Aorta (tissue), 5 donors: ENCODE measurements at places on chromosomes 3 and 15. TPM values are rescaled to one million over a fixed set of nuclear protein-coding genes. Genes with fewer than 3 reads are reported as not detected.

DNA sequence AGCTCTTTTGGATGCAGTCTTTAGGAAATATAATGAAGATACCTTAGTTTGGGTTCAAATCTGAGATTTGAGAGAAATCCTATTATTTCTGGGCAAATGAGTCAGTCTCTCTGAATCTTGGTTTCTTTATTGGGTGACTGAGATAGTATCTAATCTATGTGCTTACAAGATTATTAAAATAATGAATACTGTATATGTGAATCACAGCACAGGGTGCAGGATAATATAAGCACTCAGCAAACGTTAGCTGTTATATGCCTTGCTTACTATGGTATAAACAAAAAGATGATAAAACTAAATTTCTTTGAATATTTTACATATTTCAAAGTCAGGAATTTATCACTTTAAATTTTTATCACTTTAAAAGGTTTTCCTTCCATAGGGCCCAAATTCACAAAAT, 29.6 kb downstream of the FGF7 start:
- no peak for DNase-seq

GRCh38 chr3:119469418-119470189, 841 bp downstream of the POGLUT1 start:
- no peak for DNase-seq

- DNase-seq: no peak
Observed at GRCh38 chr3:49727924-49728361, 4.2 kb upstream of the GMPPB start.

GRCh38 chr3:125428216-125428830, 53.2 kb upstream of the ZNF148 start:
- no peak for DNase-seq

GRCh38 chr3:17749281-17749680, 6.8 kb upstream of the TBC1D5 start:
- no peak for DNase-seq

- no peak for DNase-seq
Observed at GRCh38 chr3:13538520-13539291, 10.2 kb upstream of the FBLN2 start.

DNA sequence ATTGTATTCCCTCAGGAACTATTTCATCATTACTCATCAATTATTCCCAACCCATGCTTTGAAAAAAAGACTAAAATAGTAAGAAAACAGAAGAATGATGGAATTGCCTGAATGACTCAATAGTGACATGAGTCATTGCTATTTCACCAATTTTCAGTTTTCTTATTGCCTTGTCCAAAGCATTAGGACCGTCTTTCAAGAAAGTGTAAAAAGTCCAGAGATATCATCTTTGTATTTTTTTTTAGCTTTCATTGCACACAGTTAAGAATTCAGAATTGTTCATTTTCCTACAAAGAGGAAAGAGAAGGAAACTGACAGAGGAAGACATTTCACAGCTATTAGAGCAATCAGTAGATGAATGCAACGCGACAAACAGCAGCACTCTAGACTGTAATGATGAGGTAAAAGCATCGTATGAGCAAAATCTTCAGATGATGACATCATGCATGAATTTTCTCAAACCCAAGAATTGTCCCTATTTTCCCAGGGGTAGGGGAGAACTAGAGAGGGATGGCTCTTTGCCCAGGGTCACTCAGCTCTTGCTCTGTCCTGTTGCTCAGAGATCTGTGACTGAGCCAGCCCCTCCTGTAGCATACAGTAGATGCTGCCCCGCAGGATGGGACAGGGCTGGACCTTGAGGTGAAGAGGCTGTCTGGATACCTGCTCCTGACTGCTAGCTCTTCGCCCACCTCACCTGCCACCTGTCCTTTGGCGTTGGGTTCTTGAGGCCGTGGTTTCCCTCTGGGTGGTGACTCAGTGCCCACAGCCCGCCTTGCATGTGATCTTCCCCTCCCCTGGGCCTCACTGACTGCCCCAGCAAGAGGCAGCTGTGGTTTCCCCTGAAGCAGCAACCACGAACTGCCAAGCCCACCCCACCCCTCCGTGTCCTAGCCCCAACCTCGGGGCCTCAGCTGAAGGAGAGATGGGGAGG, 84.8 kb downstream of the PPCDC start:
- no peak for DNase-seq

- peak; percentile 47 for DNase-seq
Observed at GRCh38 chr3:123388811-123389627, 59.9 kb downstream of the ADCY5 start.

DNA sequence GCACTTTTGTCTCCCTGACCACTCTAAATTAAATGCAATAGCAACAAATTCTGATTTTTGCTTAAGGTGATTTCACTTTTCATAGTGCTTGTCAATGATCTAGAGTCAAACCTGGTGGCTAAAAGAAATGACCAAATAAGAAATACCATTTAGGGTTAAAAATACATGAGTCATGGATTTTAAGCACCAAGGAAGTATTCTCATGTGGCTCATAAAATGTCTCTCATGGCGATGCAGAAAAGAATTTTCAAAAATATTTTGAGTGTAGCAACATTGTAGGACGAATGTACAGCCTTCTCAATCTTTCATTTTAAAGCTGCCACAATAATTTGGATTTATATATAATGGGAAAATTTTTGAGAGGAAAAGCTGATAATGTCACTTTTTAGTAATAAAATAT, 193.6 kb downstream of the EPHA3 start:
- DNase-seq: no peak

GRCh38 chr15:80999623-81000036, 1.1 kb upstream of the TLNRD1 start:
- no peak for DNase-seq

Gene CLDN16
- total RNA-seq: not detected

- peak; percentile 2 for DNase-seq
Observed at GRCh38 chr3:126518779-126519177, 1.2 kb upstream of the UROC1 start.

GRCh38 chr3:167864552-167864874, 129.0 kb downstream of the SERPINI1 start:
- DNase-seq: peak; percentile 27

- no peak for DNase-seq
Observed at GRCh38 chr3:177013681-177014280, 183.5 kb downstream of the TBL1XR1 start.

DNA sequence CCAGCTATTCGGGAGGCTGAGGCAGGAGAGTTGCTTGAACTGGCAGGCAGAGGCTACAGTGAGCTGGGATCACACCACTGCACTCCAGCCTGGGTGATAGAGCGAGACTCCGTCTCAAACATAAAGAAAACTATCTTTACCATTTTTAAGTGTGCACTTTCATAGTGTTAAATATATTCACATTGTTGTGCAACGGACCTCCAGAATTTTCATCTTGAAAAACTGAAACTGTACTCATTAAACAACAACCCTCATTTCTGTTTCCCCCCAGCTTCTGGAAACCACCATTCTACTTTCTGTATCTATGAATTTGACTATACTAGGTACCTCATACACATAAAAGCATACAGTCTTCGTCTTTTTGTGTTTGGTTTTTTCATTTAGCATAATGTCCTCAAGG, 375.1 kb downstream of the SHQ1 start:
- DNase-seq: no peak

DNA sequence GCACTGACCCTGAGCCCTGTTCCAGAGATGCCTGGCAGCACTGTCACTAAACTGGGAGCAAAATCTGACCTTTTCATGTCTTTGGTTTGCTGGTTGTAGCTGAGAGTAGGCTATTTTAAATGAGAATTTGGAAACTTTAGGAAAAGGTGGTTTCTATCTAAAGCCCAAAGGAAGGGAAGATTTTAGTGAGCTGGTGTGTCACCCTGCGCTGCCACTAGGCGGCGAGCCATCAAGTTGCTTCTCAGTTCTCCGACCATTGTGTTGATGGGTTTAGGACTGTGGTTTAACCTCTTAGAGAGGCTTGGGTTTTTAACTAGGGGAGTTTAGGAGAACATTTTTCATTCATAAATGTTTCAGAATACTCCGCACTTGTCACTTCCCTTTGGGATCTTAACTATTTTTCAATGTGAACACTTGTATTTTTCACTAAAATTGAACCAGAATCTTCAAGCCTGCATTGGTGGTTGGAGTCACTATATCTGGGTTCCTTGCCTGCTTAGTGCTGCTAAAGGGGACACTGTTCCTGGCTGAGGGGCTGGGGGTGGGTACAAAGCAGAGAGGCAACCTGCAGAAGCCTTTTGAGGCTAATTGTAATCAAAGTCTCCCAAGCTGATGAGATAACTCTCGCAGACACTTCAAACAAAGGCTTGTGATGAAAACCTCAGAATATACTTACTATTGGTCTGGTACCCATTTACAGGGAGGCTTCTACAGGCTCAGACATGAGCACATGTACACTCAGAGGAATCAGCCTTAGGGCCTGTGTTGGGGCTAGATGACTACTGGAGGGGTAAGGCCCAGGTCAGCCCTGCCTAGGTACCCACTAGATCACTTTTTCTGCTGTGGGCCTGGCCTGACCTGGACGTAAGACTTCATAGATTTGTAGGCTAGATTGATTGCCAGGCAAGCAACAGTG, 16.8 kb downstream of the EXOSC7 start:
- no peak for DNase-seq

Gene AGTR1
- 8.5 TPM for total RNA-seq

Gene ADIPOQ
- total RNA-seq: 2.9 TPM

Gene MYRIP
- total RNA-seq: 11.0 TPM

Gene SMCO1
- total RNA-seq: not detected

Gene GLDN
- 23.0 TPM for total RNA-seq

- DNase-seq: peak; percentile 50
Observed at GRCh38 chr3:13150624-13151023, 77.4 kb upstream of the IQSEC1 start.

DNA sequence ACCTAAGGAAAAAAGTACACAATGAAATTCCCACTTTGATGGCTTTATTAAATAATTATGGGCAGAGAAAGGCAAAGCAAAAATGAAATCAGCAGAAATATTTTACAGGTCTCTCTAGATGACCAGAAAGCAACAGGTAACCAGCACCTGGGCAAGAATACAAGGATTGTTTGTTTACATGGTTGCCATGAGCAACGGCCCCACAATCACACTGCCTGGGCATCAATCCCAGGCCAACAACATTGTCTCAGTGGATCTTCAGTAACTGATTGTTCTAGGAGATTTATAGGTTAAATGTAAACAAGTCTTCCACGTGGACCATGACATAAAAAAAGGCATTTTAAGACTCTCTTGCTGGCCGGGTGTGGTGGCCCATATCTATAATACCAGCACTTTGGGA, 82.6 kb downstream of the PDZRN3 start:
- no peak for DNase-seq

DNA sequence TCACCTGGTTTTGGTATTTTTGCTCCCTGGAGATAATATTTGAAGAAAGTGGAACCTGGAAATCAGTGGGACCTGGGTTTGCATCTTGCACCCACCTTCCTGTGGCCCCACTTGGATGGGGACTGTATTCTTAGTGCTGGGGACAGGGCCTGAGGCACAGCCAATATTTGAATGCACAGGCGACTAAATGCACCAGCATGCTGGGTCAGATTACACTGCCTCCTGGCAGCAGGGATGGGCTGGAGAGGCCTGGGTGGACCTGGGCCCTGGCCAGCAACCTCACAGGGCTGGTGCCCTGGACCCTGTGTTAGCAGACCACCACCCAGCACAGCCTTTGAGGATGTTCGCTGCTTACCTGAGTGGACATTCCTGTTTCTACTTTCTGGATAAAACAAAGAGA, 10.5 kb downstream of the ITIH4 start:
- DNase-seq: no peak

Gene TMEM108
- 1.3 TPM for total RNA-seq

DNA sequence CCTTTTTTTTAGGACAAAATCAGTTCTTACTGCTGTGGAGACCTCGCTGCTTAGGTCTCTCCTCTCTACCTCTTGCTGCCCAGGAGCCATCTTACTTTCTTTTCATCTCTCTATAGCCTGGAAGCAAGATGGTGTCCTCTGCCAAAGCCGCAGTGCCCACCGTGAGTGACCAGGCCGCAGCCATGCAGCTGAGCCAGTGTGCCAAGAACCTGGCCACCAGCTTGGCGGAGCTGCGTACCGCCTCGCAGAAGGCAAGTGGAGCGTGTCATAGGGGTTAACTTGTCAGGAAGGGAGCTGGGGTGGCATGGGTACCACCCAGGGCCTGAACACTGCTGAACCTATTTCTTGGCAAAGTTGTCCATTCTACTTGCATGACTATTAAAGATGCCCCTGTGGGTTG, 320.3 kb upstream of the TPM1 start:
- DNase-seq: no peak

Gene PXYLP1
- total RNA-seq: 19.2 TPM

Gene FAM43A
- 8.4 TPM for total RNA-seq

DNA sequence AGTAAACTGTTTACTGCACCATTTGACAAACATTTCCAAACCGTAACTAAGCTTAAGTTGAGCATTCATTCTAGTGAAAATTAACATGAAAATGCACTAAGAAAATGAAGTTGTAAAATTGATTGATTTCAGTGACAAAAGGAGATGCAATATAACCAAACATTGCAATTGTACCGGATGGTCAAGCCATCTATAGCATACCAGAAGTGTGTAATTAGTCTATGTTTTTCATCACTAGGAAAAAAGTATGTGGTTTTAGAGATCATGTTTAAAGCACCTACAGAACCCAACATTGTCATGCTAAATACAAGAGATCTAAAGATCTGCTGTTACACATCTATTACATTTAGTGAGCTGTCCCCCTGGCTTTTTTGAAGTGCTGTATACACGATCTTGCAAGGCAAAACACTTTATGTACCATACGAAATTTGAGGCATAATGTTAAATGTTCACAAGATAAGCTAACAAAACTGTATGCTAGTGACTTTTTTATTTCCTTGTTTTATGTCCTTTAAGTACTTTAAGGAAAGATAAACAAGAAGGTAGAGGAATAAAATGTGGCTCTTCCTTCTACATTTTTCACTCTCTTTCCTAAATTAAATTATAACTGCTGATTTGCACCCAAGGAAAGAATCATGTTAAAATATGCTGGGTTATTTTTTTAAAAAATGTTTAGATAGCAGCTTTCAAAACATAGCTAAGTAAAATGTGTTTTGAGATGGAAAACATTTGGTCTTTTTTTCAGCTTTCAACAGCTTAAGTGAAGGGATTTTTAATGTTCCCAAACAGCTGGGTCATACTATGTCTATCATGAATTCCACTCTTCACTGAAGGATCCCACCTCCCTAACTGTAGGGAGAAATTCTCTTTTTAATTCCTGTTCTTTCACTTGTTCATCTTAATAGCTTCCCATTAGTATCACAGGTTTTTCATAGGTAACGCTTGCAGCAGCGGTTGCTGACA, 498.0 kb downstream of the MECOM start:
- DNase-seq: no peak

DNA sequence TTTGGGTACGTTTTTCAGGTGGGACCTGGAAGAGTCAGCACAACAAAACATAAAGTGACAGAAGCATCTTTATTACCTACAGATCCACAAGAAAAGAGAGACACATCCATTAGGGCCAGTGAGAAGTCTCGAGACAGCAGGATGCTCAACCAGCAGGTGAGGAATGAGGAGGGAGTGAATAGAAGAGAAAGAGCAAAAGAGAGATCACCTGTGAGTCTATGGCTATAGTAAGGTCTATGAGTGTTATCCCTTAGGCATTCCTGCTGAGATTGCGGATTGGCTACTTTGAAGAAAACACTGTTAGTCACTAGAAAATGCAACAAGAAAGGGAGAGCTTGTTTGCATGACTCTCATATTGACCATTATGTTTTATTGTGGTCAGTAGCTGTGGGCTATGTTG, 1556.2 kb upstream of the GBE1 start:
- DNase-seq: no peak

GRCh38 chr3:111739311-111739911, 119.7 kb upstream of the PHLDB2 start:
- DNase-seq: no peak

- DNase-seq: no peak
Observed at GRCh38 chr3:120646771-120647432, 35.1 kb downstream of the HGD start.

Gene CACNA2D2
- total RNA-seq: 3.2 TPM

GRCh38 chr15:68126396-68126795, 72.3 kb downstream of the PIAS1 start:
- no peak for DNase-seq

Gene TMIE
- 0.99 TPM for total RNA-seq
